Natural killer cell treated with Interleukin-12 subunit alpha and Interleukin-12 subunit beta and Interleukin-15 and Interleukin-18, amount 100 ng/mL, for 72 hours (primary cell): ENCODE measurements at places on chromosomes 5 and 9. TPM values are rescaled to one million over a fixed set of nuclear protein-coding genes. Genes with fewer than 3 reads are reported as not detected.

GRCh38 chr9:71515626-71516025 lies 252.7 kb downstream of the CEMIP2 start:
- DNase-seq: no peak

DNA sequence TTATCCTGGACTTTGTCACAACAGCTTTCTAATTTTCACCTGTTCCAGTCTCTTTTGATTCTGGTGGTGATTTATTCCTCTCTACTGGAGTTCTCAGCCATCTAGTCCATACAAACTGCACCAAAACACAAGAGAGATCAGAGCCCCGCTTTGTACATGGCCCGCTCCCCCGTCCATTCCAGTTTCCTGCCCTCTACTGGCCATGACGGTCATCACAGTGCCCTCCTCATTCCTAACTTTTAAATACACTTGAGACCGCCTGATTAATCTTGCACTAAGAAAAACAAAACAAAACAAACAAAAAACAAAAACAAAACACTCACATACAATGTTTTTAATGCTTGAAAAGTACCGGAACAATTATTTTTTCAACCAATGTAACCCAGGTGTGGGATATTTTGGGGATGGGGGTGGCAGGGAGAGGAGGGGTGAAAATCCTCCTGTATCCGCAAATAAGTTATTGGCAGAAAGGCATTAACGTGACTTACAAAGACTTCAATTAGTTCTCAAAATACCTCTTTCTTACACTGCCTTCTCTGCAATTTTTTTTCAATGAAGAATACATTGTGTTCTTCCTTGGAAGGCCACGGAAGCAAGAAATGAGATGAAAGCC lies 84.8 kb upstream of the PAM start:
- no peak for DNase-seq

DNA sequence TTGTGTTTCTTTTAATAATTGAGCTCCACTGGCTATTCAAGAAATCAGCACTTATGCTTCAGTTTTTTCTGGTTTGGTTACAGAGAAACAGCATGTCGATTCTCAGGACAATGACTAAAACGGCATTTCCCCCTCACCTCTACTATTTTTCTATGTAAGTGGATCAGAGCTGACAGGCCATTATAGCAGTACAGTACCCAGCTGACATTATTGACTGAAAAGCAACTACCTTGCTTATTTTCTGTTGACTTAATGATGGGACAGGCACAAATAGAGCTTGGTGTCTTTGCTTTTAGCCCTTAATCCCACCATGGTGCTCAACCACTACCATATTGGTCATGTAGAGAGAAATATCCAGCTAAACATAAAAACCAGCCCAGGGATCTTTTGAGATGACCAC lies 35.4 kb upstream of the CCNG1 start:
- no peak for DNase-seq

GRCh38 chr9:112782218-112782617 lies 31.7 kb downstream of the SNX30 start:
- DNase-seq: no peak

GRCh38 chr5:128259607-128260021 lies 176.0 kb downstream of the SLC12A2 start:
- no peak for DNase-seq

GRCh38 chr5:54517512-54518145 lies at the start of gene SNX18:
TSS of gene SNX18 (plus strand) at chr5:54517759. CDS start at chr5:54517953, 194 bp downstream.
- DNase-seq: peak; percentile 96

DNA sequence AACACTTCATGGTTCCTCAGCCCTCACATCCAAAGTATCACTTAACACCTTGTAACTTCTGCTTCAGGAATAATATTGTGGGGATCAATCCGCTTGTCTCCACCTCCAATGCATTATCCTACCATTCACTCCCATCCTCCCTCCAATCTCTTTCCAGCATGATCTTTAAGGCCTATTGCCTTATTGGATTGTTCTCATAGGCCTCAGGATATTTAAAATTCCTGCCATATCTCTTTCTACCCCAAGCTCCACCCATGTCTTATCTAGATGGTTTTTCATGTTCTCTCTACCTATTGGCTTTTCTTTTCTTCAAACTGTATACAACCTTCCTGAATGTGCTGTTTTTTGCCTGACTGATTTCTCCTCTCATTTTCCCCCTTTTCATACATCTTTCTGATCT lies 7.2 kb downstream of the KDM4C start:
- no peak for DNase-seq

- DNase-seq: no peak
Measured at GRCh38 chr9:18616976-18617375, 143.0 kb downstream of the ADAMTSL1 start.

Gene KLHL9
- total RNA-seq: 13.3 TPM

Gene SLC36A1
- 6.3 TPM for total RNA-seq

DNA sequence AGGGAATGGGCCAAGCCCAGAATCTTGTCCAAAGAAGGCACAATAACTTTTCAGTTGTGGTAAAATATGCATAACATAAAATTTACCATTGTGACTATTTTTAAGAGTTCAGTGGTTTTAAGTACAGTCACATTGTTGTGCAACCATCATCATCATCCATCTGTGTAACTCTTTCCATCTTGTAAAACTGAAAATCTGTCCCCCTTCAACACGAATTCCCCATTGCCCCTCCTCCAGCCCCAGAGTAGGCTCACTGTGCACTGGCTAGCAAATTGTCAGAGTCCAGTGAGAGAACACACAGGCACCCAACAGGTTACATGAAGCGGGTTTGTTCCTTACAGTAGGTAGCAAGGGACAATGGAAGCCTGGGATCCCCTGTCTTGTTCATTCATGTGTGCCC lies 13.7 kb downstream of the BARX1 start:
- no peak for DNase-seq

Gene BTNL8
- not detected for total RNA-seq
